Mucosa of descending colon (tissue), 3 donors: ENCODE measurements at places on chromosomes 4 and X. TPM values are rescaled to one million over a fixed set of nuclear protein-coding genes. Genes with fewer than 3 reads are reported as not detected.

CDK16 gene
- 111 TPM for total RNA-seq

PABPC5 gene
- total RNA-seq, result 2.8 TPM

NFXL1 gene
- total RNA-seq, result 12.0 TPM

TLR3 gene
- 55.0 TPM for total RNA-seq

APELA gene
- total RNA-seq, result not detected

PHOX2B gene
- total RNA-seq, result 0.55 TPM

TMEM144 gene
- 32.4 TPM for total RNA-seq

FAM47A gene
- total RNA-seq, result not detected

MXRA5 gene
- total RNA-seq, result 4.7 TPM

STK26 gene
- 18.8 TPM for total RNA-seq

CENPI gene
- total RNA-seq, result 2.8 TPM

MEPE gene
- total RNA-seq, result not detected

MMGT1 gene
- 23.3 TPM for total RNA-seq

SH3D19 gene
- total RNA-seq, result 140 TPM

CYBB gene
- total RNA-seq, result 9.7 TPM

MAGEB10 gene
- not detected for total RNA-seq

VCX3A gene
- not detected for total RNA-seq

HMGN5 gene
- total RNA-seq, result 4.1 TPM

RBM46 gene
- not detected for total RNA-seq

CCSER1 gene
- 32.4 TPM for total RNA-seq

SHROOM2 gene
- total RNA-seq, result 5.1 TPM

SPIN2A gene
- total RNA-seq, result 1.1 TPM

XAGE2 gene
- not detected for total RNA-seq

L1CAM gene
- 66.9 TPM for total RNA-seq

SPATA18 gene
- total RNA-seq, result 8.7 TPM

ANXA5 gene
- 89.2 TPM for total RNA-seq

GCNA gene
- total RNA-seq, result 1.5 TPM

FOXR2 gene
- not detected for total RNA-seq

CT83 gene
- not detected for total RNA-seq

CLIC2 gene
- 13.1 TPM for total RNA-seq

HEPH gene
- total RNA-seq, result 187 TPM

P2RY8 gene
- total RNA-seq, result 2.0 TPM

CFAP99 gene
- total RNA-seq, result 1.2 TPM

GAGE13 gene
- not detected for total RNA-seq

SSX4B gene
- total RNA-seq, result not detected

CENPVL3 gene
- not detected for total RNA-seq

PDK3 gene
- 20.0 TPM for total RNA-seq

AWAT2 gene
- total RNA-seq, result not detected
